ENCODE measurements at places on chromosomes 16 and 17.

DNA sequence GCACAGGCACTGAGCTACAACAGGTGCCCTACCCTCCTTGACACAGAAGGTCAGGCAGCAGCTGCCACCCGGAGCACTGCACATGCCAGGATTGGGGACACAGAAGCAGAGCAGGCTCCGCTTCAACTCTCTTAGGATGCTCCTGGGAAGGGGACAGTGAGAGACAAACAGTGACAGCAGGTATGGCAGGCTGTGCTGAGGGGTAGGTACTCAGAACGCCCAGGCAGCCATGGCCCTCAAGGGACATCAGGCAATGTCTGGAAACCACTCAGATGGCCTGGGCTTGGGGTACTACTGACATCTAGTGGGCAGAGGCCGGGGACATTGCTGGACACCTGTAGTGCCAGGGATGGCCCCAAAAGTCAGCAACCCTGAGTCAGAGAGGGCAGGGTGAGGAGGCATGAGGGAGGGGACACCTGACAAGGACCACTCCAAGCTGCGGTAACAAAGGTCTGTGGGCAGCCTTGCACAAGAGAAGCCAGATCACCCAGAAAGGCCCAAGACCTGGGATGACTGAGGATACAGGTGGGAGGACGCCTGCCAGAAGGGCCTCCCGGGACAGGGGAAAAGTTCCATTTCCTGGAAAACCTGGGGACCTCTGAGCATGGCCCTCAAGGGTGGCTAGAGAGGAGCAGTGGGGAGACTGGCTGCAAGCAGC is 21.2 kb downstream of the PEMT start:
- peak; percentile 51 for DNase-seq

GRCh38 chr17:15511142-15511541 is 43.7 kb upstream of the CDRT4 start:
- no peak for DNase-seq

- no peak for DNase-seq
These were observed 20.4 kb upstream of the ADAM11 start for GRCh38 chr17:44738214-44738906.

GRCh38 chr16:24069036-24069590 is 187.0 kb upstream of the CACNG3 start:
- DNase-seq, result no peak

GRCh38 chr17:63838631-63839171 is 3.8 kb downstream of the SMARCD2 start:
- DNase-seq, result no peak

DNA sequence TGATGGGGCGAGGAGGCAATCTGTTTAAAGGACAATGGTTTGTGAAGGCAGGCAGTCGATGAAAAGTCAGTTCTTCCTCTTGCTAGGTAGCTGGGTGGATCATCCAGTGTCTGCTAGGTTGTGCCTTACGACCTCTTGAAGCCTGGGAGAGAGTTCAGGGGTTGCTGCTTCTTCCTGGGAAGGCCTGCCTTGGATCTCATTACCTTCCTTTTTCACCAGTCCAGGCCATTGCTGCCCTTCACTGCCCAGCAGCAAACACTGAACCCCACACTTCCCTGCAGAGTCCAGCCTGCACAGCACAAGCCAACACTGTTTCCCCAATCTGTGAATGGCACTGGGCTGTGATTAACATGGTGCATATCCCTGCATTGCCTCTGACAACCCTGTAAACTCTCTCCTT is 24.7 kb downstream of the HS3ST2 start:
- DNase-seq, result no peak

DNA sequence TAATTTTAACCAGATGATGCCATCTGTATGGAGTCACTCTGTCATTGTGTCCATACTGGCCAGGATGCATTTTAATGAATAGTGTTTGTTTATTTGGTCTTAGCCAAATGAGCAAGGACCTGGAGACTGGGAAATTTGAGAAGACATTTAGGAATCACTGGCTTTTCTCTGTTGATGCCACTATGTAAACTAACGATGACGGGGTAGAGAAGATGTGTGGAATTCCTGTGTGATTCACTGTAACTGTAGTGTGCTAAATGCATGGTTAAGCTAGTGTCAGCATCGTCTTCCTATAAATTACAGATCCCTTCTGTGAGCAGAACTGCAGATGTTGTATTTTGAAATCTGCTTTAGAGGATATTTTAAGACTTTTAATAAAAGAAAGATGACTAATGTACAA is 66.6 kb downstream of the NOS2 start:
- DNase-seq, result no peak

GRCh38 chr17:68435876-68436842 is 21.1 kb downstream of the WIPI1 start:
- peak; percentile 92 for DNase-seq

DNA sequence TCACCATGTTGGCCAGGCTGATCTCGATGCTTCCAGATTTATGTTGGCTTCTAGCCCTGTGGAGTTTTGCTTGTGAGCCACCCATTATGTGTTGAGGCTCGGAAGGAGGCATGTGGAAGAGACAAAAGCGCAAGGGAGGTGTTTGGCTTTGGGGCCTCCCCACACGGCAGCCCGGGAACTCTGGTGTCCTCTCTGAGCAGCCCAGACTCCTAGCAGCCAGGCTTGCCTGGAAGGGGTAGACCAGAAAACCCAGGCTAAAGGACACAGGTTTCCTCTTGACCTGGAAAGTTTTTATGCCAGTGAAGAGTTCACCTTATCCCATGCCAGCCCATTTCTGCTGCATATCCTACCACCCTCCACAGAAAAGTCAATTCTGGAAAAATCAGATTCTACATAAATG is 21.0 kb downstream of the SDR42E2 start:
- no peak for DNase-seq

- DNase-seq, result no peak
These were observed 6.1 kb upstream of the ALOX12 start for GRCh38 chr17:6989779-6990178.

GRCh38 chr16:2595393-2596205 is 57.8 kb downstream of the PDPK1 start:
- no peak for DNase-seq

DNA sequence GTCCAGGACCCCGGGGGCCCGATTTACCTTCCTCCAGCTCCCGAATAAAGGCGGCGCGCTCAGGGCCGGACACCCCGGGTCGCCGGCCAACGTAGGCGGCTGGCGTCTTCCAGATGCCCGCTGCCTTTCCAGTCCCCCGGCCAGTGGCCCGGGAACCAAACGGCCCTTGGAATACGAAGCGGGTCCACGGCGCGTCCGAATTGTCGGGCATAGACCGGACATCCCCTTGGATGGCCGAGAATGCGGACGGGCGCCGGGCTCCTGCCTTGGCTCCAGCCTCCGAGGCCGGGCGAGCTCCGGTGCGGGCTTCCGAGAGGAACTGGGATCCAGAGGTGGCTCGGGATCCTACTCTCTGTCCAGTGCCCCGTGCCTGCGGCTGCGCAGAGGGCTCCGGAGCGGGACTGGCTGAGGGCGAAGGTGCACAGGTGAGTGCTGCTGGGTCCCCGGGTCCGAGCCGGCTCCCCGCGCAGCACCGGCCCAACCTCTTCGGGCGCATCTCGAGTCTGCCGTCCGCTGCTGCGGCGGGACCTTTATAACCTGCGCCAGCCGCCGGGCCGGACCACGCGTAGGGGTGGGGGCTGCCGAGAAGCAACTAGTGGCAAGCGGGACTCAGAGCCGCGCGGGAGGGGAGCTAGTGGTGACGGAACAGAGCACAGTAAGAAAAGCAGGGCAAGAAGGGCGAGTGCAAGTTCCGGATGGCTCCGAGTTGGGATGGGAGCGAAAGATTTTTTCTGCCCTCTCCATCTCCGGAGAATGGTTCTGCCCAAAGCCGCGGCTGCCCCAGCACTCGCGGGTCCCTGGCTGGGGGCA is at the start of gene HAP1:
Gene HAP1, minus strand, starts transcription at position 505 of the 810 bp plus-strand sequence. Its CDS starts 9 bp downstream, at position 496.
- peak; percentile 37 for DNase-seq

DNA sequence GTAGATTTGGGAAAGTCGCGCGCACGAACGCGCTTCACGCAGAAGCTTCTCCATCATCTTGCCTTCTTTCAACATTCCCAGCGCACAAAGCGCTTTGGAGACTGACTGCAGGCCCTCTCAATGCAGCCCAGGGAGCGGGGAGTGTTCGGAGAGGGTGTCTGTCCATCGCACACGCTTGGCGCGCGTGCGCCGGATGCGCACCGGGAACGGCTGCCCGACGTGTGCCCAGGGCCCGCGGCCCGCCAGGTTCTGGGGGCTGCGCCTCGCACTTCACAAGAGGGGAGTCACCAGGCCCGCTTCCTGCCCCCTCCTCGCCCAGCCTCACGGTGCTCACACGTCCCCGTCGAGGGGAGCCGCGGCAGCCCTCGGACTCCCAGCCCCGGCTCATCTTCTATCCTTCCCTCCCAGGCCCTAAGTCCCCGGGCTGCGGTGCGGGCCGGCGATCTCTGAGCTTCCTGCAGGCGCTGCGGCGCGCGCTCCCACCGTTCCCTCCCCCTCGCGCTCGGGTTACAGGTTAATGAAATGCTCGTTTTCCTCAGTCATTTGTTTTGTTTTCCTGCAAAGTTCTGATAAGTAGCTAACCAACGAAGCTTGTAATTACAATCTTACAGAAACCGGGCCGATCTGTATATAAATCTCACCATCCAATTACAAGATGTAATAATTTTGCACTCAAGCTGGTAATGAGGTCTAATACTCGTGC is 2.8 kb upstream of the IRX3 start:
- no peak for DNase-seq
